Motor neuron (in vitro differentiated cells): ENCODE measurements at places on chromosomes 7 and 10. TPM values are rescaled to one million over a fixed set of nuclear protein-coding genes. Genes with fewer than 3 reads are reported as not detected.

GRCh38 chr7:150940431-150941102 is 37.6 kb downstream of the KCNH2 start:
- no peak for ATAC-seq

- no peak for ATAC-seq
Observed at GRCh38 chr10:1205450-1206030, 149.4 kb downstream of the WDR37 start.

- ATAC-seq: no peak
Observed at GRCh38 chr7:67692425-67692824, 695.8 kb downstream of the TYW1 start.

The TPK1 gene
- 9.0 and 10.1 TPM in 2 replicates for total RNA-seq

GRCh38 chr7:101162551-101163278 is 2.7 kb downstream of the VGF start:
- peak; percentile 32 for ATAC-seq

The EXOSC1 gene
- 66.0 and 72.0 TPM in 2 replicates for total RNA-seq
